A549 treated with CpdA at 1 μM for 4 hours (cell line): ENCODE measurements at places on chromosomes 6 and 20. TPM values are rescaled to one million over a fixed set of nuclear protein-coding genes. Genes with fewer than 3 reads are reported as not detected.

The MYB gene
- 0.30 to 1.2 TPM (median 0.63 TPM) in 5 replicates for total RNA-seq

The PM20D2 gene
- total RNA-seq = 11.6 to 14.0 TPM (median 13.7 TPM) in 5 replicates

The PPP1R11 gene
- total RNA-seq = 41.4 to 46.0 TPM (median 43.2 TPM) in 5 replicates

The CTAGE9 gene
- total RNA-seq = not detected in 5 replicates

The TXLNB gene
- not detected in 5 replicates for total RNA-seq

The AARS2 gene
- 6.1 to 9.2 TPM (median 6.9 TPM) in 5 replicates for total RNA-seq

The FAM209B gene
- 0.32 to 0.76 TPM (median 0.63 TPM) in 3 of 5 replicates, not detected in the others for total RNA-seq

The ULBP1 gene
- total RNA-seq = 0.73 to 1.2 TPM (median 0.97 TPM) in 5 replicates

The TAAR9 gene
- total RNA-seq = not detected in 5 replicates

The POU5F1 gene
- 2.5 to 5.1 TPM (median 3.6 TPM) in 5 replicates for total RNA-seq

The HLA-DRB5 gene
- total RNA-seq = not detected in 5 replicates

The PACRG gene
- 0.22 to 0.81 TPM in 2 of 5 replicates, not detected in the others for total RNA-seq

The CLIC5 gene
- not detected in 5 replicates for total RNA-seq

The BCAS1 gene
- total RNA-seq = 0.50 to 0.84 TPM (median 0.62 TPM) in 5 replicates

The RSPO3 gene
- 105 to 135 TPM (median 120 TPM) in 5 replicates for total RNA-seq

The ALDH8A1 gene
- 0.21 to 0.65 TPM (median 0.34 TPM) in 5 replicates for total RNA-seq

The CGA gene
- 0.08 to 0.15 TPM in 2 of 5 replicates, not detected in the others for total RNA-seq

The SAMD3 gene
- total RNA-seq = not detected in 5 replicates

The CST5 gene
- total RNA-seq = not detected in 5 replicates

The MCCD1 gene
- not detected in 5 replicates for total RNA-seq

The NEURL2 gene
- total RNA-seq = 0.79 to 1.7 TPM (median 1.1 TPM) in 5 replicates

The UBE2C gene
- 235 to 274 TPM (median 255 TPM) in 5 replicates for total RNA-seq

The NKX2-4 gene
- total RNA-seq = 0.06 TPM in 1 of 5 replicates, not detected in the others

The IL20RA gene
- total RNA-seq = 0.03 to 0.09 TPM in 2 of 5 replicates, not detected in the others

The SH3BGRL2 gene
- total RNA-seq = 0.27 to 0.35 TPM (median 0.31 TPM) in 5 replicates

The BMP7 gene
- 0.32 to 1.0 TPM (median 0.73 TPM) in 5 replicates for total RNA-seq

The SGK2 gene
- total RNA-seq = 5.6 to 6.9 TPM (median 6.3 TPM) in 5 replicates

The CFAP61 gene
- total RNA-seq = 0.40 to 0.99 TPM (median 0.45 TPM) in 4 of 5 replicates, not detected in the other

The KHDC1L gene
- total RNA-seq = 0.25 to 0.66 TPM (median 0.31 TPM) in 3 of 5 replicates, not detected in the others

The BMP2 gene
- total RNA-seq = 0.55 to 1.0 TPM (median 0.68 TPM) in 5 replicates

The CST4 gene
- not detected in 5 replicates for total RNA-seq

The PPP1R3G gene
- 0.96 to 1.6 TPM (median 1.2 TPM) in 5 replicates for total RNA-seq

The SMLR1 gene
- not detected in 5 replicates for total RNA-seq
